ENCODE measurements at places on chromosomes 2 and 18.
A peak's percentile ranks its signal among the peaks of the same experiment; 100 is the strongest.

- no peak for DNase-seq
These were observed 1597.9 kb upstream of the ACVR2A start for GRCh38 chr2:146246736-146247523.

GRCh38 chr2:47639467-47639866, 143.5 kb upstream of the MSH6 start:
- DNase-seq, result peak; percentile 12

GRCh38 chr2:201007584-201007998, 44.1 kb upstream of the ORC2 start:
- no peak for DNase-seq

GRCh38 chr2:176111309-176111663, 4.2 kb downstream of the HOXD11 start:
- peak; percentile 34 for DNase-seq

DNA sequence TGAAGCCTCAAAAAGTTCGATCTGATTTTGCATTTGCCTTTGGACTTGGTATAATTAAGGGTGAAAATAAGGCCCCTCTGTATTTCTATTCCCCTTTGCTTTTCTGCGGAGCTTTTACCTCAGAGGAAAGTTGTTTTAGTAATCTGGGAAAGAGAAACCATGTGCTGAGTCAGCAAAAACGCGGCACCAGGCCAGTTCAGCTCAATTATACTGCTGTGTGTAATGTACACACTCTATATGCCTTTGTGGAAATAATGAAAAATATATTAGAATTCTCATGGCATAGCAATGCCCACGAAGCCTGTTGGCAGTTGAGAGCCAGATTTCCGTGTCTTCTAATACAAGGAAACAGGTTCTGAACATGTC, 161.9 kb upstream of the SIX2 start:
- DNase-seq, result no peak

GRCh38 chr2:28802975-28803429, 7.6 kb upstream of the SPDYA start:
- peak; percentile 78 for DNase-seq

DNA sequence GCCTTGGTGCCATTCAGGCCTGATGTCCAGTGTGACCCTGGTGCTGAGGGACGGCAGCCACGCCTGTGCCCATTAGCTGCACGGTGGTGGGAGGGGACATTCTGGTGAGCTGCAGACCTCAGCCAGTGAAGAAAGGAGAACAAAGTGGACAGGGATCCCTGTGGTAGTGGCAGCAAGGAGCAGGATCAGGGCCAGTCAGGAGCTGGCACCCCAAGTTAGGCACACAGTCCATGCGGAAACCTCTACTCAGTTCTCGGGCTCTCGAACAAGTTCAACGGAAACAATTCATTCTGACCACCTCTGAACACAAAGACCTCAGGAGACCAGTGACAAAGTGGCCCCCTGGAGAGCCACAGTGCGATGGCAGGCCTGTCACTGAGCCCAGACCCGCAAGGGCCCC, 30.1 kb downstream of the COA5 start:
- no peak for DNase-seq

- no peak for DNase-seq
These were observed 80.6 kb downstream of the CLIP4 start for GRCh38 chr2:29195796-29196195.

GRCh38 chr2:46942143-46942526, 26.5 kb upstream of the MCFD2 start:
- DNase-seq, result peak; percentile 53

DNA sequence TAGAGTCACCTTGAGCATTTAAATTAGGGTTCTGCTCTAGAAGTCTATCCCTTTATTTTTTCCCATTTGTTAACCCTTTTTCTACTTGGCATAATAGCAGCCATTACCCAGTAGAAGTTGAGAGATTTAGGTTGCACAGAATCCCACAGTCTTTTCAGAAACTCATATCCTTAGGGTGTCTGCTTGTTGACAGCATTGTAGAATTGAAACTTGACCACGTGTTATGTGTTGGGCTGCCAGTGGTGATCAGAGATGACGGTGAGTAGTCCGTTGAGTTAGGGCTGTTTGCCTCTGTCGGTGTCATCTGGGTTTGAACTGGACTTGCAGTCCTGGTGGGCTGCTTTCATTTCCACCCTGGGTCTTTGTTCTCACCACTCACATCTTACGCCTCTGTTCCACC, 114.4 kb downstream of the NEDD4L start:
- DNase-seq, result no peak

GRCh38 chr2:106882673-106883072, 3.3 kb downstream of the ST6GAL2 start:
- DNase-seq, result peak; percentile 14

DNA sequence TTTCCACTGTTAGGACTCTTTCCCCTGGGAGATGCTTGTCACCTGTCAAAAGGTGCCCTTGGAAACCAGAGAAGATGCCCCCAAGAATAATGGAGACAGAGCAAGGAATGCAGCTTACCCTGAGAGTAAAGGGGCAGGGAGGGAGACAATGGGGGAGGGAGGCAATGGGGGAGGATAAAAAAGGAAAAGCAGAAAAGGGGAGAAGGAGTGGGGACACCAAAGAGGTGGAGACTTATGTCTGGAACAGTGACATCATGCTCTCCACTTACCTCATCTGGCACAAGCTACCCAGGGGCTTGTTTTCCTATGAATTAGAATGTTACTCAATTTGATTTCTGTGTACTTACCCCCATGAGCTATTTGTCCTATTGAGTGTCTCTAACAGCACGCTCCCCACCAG, 67.9 kb downstream of the MRO start:
- no peak for DNase-seq

GRCh38 chr2:163086940-163087339, 248.4 kb upstream of the KCNH7 start:
- DNase-seq, result no peak

DNA sequence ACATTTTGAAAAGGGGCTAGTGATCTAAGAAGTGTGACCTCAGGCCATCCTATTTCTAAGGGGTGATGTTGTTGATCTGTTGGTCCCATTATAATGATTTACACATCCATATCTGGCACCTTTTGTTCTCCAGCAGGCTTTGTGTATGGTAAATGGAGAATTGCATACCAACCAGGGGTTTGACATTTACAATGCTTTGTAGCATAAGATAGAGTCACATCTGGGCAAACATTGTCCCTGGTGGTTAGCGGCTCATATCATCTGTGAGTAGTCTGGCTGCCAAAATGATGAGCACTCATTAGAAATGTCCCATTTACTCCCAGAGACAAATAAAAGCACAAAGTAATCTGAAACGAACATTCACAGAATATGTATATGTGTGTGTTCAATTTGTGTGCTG, 1775.5 kb upstream of the CELF4 start:
- DNase-seq, result no peak

DNA sequence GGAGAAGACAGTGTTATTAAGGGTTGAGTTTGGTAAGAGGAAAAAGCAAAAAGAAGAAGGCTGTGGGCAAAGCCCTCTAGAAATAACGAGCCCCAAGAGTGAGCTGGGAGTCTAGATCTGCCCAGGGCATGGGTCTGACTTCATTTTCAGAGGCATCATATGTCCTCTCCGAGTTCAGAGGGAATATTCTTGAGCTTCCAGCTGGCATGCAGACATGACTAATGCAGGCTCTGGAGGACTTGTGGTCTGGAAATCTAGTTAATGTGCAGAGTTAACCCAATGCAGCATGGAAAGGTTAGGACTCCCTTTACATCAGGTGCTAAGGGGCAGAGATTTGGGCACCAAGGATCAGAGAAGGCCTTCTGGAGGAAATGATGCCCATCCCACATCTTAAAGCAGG, 7.3 kb downstream of the ACMSD start:
- DNase-seq, result peak; percentile 61

DNA sequence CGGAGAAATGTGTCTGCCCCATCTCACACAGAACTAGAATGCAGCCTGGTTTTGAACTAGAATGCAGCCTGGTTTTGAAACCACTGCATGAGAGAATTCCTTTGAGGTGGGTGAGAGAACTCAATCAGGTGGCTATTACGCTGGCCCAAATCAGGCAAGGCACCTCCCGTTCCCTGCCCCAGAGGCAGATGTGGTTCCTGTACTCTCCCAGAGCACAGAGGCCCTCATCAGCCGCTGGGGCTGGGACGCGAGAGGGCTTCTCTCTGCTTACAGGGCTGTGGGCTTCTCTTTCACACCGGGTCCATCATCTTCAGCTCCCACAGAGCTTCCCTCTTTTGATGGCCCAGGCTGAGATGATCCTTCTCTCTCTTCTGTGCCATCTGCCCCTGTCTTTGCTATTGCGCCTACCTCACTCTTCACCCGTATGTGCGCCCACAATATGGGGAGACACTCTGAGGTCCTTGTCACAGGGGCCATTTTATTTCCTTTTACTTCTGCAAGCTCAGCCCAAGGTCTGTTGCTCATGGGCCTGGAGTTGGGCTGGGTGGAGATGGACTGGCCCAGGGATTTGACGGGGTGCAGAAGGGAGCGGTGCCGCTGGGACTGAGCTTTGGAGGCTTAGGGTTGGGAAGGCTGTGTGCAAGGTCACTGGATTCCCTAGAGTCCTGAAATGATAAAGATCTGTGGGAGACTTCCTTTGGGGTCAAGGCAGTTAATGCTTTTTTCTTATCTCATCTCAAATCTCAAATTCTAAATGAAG, 84.4 kb upstream of the HS6ST1 start:
- DNase-seq, result no peak

DNA sequence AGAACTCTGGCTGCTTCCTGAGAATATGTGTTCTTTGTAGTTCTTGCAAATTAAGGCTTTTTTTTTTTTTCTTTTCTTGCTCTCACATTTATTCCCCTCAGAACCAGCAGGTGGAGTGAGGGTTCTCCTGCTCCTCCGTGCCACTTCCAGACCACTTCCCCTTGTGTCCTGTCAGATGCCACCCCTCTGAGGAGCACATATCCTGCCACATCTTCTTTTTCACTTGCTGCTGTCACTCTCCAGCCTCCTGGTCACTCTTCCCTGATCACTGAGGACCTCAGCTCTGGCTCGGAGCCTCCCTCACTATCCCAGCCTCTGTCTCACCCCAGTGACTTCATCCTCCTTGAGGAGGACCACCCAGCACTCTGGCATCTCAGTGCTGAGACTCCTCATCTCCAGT, 100.5 kb downstream of the TACR1 start:
- peak; percentile 23 for DNase-seq

DNA sequence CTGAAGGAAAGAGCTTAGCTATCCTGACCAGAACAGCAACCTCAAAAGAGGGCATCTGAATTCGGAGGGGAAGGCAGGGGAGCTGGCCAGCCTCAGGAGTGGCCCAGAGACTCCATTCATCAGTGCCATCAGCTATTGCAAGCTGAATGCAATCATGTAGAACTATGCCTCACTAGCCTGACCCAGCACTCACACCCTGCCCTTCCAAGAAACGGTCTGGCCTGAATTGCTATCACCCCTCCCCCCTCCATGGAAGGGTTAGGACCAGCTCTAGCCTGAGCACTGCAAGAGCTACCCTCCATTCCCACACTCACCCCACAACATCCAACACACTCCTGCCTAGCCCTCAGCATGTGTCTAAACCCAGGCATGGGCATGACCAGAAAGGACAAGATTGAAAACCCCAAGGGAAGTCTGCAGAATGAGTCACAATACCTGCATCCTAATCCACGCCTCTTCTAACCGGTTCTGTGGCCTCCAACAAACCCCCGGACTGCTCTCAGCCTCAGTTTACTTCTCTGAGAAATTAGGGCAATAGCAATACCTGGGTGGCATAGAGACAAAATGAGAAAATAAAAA, 120.3 kb downstream of the BCL11A start:
- no peak for DNase-seq

DNA sequence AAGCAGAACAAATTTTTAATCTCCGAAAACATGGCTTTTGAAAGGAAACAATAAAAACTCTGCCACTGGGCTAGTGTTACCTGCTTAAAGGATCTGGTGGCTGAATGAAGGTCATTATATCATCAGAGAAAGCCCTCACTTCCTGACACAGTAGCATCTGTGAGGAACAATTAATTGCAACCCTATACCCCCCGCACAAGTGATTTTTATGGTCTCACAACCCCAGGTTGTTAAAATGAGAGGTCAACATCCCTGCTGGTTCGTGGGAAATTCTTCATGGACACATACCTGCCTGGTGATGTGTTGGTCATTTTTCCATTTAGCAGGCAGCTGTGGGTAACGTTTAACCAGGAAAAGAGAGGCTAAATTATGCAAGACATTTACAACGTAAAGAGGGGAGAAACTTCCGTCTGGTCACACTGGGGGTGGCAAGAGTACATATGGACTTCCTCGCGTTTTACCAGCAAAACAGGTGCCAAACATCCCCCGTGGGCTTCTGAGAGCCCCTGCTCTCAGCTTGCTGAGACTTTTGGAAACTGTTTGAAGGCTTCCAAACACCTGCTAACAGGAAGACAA, 29.2 kb downstream of the NIFK start:
- DNase-seq, result no peak

DNA sequence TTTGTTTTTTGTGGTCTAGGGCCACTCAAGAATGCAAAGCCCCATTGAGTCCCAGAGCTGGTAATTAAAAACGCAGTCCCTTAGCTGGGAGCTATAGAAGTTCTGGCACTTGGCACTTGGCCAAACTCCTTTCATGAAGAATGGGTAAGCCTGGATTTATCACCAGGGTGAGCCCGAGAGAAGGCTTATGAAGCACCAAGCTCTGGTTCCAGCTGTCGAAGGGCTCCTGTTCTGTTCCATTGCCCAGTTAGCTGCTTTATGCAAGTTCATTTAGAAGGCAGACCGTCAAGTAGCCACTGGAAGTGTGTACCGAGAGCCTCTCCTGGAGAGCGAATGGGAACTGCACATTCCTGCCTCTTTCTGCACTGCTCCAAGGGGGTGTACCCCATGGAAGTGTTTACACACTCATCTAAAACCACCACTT, 14.2 kb downstream of the ECEL1 start:
- no peak for DNase-seq

GRCh38 chr2:43174368-43174916, 52.0 kb downstream of the ZFP36L2 start:
- no peak for DNase-seq

- peak; percentile 52 for DNase-seq
These were observed 533 bp downstream of the CXCR4 start for GRCh38 chr2:136117391-136117841.

DNA sequence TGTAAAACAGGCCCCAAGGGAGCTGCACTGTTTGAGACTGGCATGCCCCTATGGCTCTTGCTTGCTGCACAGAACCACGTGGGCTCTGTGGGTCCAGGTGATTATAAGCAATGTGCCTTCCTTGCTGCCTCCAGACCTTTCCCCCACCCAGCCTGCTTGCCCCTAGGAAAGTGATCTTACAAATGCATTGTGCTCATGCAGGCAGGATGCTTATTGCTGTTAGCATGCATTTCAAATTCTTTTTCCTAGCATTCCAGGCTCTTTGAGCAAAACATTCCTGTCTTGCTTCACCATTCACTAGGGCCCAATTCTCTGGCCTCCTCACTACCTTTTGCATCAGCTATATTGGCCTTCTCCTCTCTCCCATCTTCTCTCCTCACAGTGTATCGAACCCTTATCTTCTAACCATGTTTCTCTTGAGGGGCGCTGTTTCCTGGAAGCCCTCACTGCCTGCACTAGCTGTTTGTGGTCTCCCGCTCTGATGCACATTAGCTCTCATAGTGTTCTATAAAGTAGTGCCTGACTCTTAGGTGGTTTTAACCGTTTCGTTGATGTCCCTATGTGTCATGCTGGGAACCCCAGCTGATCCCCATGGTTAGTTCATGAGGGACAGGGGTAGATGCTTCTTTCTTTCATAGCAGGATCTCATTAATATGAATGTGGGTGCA, 152.9 kb upstream of the EPAS1 start:
- no peak for DNase-seq

All from iris pigment epithelial cell (primary cell).